Sigmoid colon (tissue), 7 donors: ENCODE measurements at places on chromosomes 3 and 15.
A peak's percentile ranks its signal among the peaks of the same experiment; 100 is the strongest.

DNA sequence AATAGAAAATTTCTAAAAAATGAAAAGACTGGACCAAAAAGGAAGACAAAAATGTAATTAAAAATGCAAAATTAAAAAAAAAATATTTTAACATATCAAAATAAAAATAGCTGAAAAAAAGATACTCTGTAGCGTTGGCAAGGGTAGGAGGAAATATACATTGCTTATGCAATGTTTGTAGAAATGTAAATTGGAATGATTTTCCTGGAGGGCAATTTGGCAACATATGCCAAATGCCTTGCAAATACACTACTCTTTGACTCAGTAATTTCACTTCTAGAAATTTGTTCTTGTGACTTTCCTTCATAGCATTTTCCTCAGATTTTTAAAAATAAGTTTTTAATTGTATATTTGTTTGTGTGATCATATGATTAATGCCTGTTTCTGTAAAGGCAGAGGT, 296.6 kb downstream of the ZNF621 start:
- H3K27ac ChIP-seq, result no peak overlapping the region
- no peak overlapping the region for H3K4me3 ChIP-seq
- H3K36me3 ChIP-seq, result no peaks in the 10 kb centered on the region
- no peaks in the 10 kb centered on the region for H3K27me3 ChIP-seq
- DNase-seq, result no peak
- H3K4me1 ChIP-seq, result no peaks in the 10 kb centered on the region

DNA sequence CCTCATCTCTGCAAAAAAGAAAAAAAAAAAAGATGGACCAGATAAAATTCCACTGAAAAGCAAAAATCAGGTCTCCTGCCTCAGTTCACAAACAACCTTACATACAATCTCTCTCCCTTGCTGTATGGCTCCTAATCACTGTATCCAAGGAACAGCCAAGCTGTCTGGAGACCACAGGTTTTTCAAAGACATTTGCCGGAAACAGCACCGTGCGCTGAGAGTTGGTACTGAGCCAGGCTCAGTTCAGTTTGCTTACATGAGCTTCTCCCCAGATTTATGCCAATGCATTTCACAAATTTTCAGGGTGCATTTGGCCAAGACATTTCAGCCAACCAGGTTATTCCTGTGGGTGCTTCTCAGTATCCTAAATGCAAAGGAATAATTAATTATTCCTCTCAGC, 4.1 kb downstream of the ACP3 start:
- no peak overlapping the region for H3K4me3 ChIP-seq
- H3K36me3 ChIP-seq, result no peaks in the 10 kb centered on the region
- DNase-seq, result no peak
- no peak overlapping the region for H3K27ac ChIP-seq
- H3K27me3 ChIP-seq, result no peaks in the 10 kb centered on the region
- H3K4me1 ChIP-seq, result no peaks in the 10 kb centered on the region

GRCh38 chr15:25894371-25894902, 31.3 kb upstream of the ATP10A start:
- no peak overlapping the region for H3K27ac ChIP-seq
- H3K27me3 ChIP-seq, result no peaks in the 10 kb centered on the region
- no peaks in the 10 kb centered on the region for H3K36me3 ChIP-seq
- H3K4me1 ChIP-seq, result peaks cover 25% of the 10 kb centered on the region

DNA sequence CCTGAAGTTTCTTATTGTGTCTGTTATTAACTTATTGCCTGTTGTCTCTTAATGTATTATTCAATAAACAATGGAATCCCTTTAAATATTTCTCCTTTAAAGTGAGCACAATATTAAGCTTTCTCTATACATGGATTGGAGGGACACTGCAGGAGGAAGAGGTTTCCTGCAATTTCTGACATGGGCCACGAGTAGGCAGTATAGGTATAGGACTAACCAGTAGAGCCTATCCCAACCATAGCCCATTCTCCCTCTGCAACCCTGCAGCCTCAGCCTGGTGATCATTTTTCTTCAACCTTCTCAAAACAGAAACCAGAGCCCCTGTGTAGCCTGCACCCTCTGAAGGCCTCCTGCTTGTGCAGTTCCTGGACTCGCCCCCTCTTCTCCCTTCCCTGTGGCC, 124.8 kb downstream of the NEK10 start:
- H3K4me3 ChIP-seq, result no peak overlapping the region
- DNase-seq, result no peak
- H3K36me3 ChIP-seq, result no peaks in the 10 kb centered on the region
- H3K27me3 ChIP-seq, result no peaks in the 10 kb centered on the region
- H3K4me1 ChIP-seq, result no peaks in the 10 kb centered on the region

- no peak for DNase-seq
- H3K4me3 ChIP-seq, result no peak overlapping the region
- H3K36me3 ChIP-seq, result no peaks in the 10 kb centered on the region
Observed at GRCh38 chr3:172701751-172702150, 9.1 kb downstream of the NCEH1 start.

- H3K4me3 ChIP-seq, result no peak overlapping the region
- no peaks in the 10 kb centered on the region for H3K27me3 ChIP-seq
- H3K4me1 ChIP-seq, result peaks cover 8% of the 10 kb centered on the region
Observed at GRCh38 chr3:39378957-39379777, 4.0 kb upstream of the SLC25A38 start.

GRCh38 chr3:116291141-116291540, 154.1 kb downstream of the LSAMP start:
- DNase-seq, result no peak
- no peaks in the 10 kb centered on the region for H3K27me3 ChIP-seq
- H3K4me1 ChIP-seq, result no peaks in the 10 kb centered on the region
- no peak overlapping the region for H3K27ac ChIP-seq
- H3K36me3 ChIP-seq, result no peaks in the 10 kb centered on the region
- no peak overlapping the region for H3K4me3 ChIP-seq

GRCh38 chr3:70620367-70620766, 307.9 kb upstream of the MDFIC2 start:
- H3K27me3 ChIP-seq, result no peaks in the 10 kb centered on the region
- no peaks in the 10 kb centered on the region for H3K4me1 ChIP-seq
- H3K27ac ChIP-seq, result no peak overlapping the region

- peaks cover 27% of the 10 kb centered on the region for H3K4me1 ChIP-seq
- H3K36me3 ChIP-seq, result no peaks in the 10 kb centered on the region
- no peak for DNase-seq
- H3K27me3 ChIP-seq, result no peaks in the 10 kb centered on the region
- H3K4me3 ChIP-seq, result no peak overlapping the region
- peak overlapping the region; percentile 66 for H3K27ac ChIP-seq
Observed at GRCh38 chr3:4589475-4590097, 96.4 kb downstream of the ITPR1 start.

DNA sequence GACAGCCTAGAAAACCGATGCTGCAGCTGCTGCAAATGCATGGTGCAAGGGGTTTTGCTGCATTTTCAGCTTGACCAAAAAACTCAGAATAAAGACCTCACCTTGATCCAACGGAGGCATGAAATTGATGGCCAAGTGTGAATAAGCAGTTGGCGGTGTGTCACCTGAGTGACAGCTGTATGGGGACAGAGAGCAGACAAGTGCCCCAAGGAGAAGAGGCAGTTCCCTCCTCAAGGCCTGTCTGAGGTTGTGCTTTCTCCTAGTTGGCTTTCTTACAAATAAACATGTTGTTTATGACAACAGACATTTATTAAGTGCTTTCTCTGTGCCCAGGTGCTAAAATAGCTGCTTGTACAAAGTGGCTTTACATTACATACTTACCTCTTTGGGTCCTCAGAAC, 10.3 kb downstream of the PGPEP1L start:
- no peaks in the 10 kb centered on the region for H3K4me1 ChIP-seq
- H3K27me3 ChIP-seq, result no peaks in the 10 kb centered on the region
- H3K36me3 ChIP-seq, result no peaks in the 10 kb centered on the region
- peak; percentile 17 for DNase-seq
- no peak overlapping the region for H3K27ac ChIP-seq
- no peak overlapping the region for H3K4me3 ChIP-seq

- peak overlapping the region; percentile 6 for H3K4me3 ChIP-seq
- peak; percentile 85 for DNase-seq
- no peaks in the 10 kb centered on the region for H3K27me3 ChIP-seq
- H3K4me1 ChIP-seq, result peaks cover 55% of the 10 kb centered on the region
Observed at GRCh38 chr3:194140520-194141414, 4.8 kb downstream of the HES1 start.

DNA sequence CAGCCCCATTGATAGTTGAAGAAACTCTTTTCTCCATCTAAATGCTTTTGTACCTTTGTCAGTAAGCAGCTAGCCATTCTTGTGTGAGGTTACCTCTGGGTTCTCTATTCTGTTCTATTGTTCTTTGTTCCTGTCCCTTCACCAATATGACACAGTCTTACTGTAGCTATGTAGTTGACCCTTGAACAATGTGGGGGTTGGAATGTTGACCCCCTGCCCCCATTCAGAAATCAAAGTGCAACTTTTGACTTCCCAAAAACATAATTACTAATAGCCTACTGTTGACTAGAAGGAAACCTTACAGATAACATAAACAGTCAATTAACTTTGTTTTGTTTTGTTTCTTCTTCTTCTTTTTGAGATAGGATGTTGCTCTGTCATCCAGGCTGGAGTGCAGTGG, 18.7 kb downstream of the KLHL18 start:
- no peak for DNase-seq
- no peaks in the 10 kb centered on the region for H3K27me3 ChIP-seq
- peaks cover 7% of the 10 kb centered on the region for H3K36me3 ChIP-seq
- H3K27ac ChIP-seq, result no peak overlapping the region

DNA sequence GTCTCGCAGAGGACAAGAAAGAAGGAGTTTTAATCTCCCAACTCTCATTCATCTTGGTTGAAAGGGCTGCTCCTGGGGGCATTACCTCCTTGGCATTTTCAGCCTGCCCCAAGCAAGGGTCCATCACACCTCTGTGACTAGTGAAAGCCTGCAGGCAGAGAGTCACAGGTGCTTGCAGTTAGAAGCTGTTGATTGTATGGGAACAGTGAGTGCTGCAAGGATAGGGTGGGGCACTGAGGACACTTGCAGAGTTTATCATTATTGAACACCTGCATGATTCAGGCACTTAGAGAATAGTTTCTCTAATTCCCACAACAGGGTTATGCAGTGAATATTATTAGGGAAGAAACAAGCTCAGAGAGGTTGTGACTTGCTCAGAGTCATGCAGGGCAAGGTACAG, 41.7 kb upstream of the IGF2BP2 start:
- H3K36me3 ChIP-seq, result no peaks in the 10 kb centered on the region
- H3K27ac ChIP-seq, result no peak overlapping the region
- H3K27me3 ChIP-seq, result no peaks in the 10 kb centered on the region
- DNase-seq, result no peak

GRCh38 chr3:12729051-12729651, 29.9 kb downstream of the TMEM40 start:
- H3K27ac ChIP-seq, result peak overlapping the region; percentile 42
- H3K4me3 ChIP-seq, result no peak overlapping the region
- peaks cover 5% of the 10 kb centered on the region for H3K4me1 ChIP-seq
- DNase-seq, result no peak
- H3K27me3 ChIP-seq, result no peaks in the 10 kb centered on the region

DNA sequence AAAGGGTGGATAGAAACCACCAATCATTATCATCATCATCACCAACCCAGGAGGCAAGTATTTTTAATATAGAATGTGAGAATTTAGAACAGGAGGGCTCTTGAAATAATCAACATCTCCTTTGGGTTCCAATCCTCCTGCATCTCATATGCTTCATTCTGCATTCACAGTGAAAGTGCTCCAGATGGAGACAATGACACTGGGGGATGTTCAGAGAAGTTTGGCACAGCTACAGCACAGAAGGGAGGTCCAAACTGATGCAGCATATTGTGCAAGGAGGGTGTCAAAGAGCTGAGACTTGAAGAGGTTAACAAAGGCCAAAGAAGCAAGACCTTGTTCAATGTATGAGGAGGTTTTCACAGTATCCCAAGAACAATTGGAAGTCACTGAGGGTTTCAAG, 767.1 kb downstream of the NTRK3 start:
- no peak overlapping the region for H3K4me3 ChIP-seq
- H3K36me3 ChIP-seq, result no peaks in the 10 kb centered on the region
- no peak for DNase-seq

DNA sequence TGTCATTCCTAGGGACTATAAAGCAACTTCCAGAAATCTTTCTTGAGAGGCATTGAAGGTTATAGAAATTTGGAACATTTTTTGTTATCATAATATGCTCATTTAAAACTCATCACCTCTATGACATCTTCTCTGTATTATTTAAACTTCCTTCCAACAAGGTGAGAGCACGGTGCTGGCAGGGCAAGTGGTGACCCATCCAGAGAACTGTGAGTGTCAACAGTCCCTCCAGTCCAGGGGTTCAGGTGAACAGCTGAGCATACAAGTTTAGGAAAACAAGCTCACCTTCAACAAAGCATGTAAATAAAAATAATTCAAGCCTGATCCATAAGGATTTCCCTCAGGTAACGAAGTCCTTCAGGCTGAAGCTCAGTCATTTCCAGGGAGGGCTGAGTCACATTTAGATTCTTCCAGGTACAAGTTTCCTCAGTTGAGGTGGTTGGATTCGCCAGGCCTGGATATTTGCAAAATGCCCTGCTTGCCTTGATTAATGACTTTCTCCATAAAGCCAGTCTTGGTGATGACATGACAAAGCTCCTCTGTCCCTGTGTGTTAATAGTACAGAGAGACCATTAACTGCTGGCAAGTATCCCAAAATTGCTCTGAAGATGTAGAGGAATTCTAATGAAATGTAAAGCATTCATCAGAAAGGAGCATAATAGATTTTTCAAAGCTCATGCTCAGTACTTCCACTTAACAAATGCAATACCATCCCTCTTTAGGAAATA, 263.6 kb upstream of the GADL1 start:
- H3K27ac ChIP-seq, result no peak overlapping the region
- H3K4me3 ChIP-seq, result no peak overlapping the region
- no peak for DNase-seq
- H3K4me1 ChIP-seq, result no peaks in the 10 kb centered on the region

- H3K27me3 ChIP-seq, result no peaks in the 10 kb centered on the region
- no peak for DNase-seq
- H3K4me3 ChIP-seq, result no peak overlapping the region
- H3K4me1 ChIP-seq, result no peaks in the 10 kb centered on the region
- no peaks in the 10 kb centered on the region for H3K36me3 ChIP-seq
Observed at GRCh38 chr3:23161896-23162570, 41.1 kb upstream of the UBE2E2 start.

DNA sequence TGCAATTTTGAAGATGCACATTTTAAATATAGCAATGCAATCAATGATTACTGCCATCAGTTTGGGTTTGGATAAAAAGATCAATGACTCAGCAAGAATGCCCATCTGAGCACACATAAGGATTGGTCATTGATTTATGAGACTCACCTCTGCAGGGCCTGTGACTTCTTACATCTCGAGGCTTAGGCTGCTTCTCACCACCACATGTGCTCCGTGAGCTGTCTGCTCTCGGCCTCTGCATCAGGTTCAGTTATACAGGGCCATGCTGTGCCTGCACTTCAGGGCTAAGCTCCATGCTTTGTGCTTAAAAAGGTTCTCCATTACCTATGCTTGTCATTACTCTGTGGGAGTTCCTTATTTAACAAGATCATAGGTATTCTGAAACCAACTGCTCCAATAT, 887.5 kb downstream of the DIPK2A start:
- H3K27ac ChIP-seq, result no peak overlapping the region
- H3K27me3 ChIP-seq, result no peaks in the 10 kb centered on the region
- no peak for DNase-seq
- no peaks in the 10 kb centered on the region for H3K4me1 ChIP-seq
- H3K4me3 ChIP-seq, result no peak overlapping the region
- no peaks in the 10 kb centered on the region for H3K36me3 ChIP-seq
